ENCODE measurements at places on chromosomes 13 and 19.

DNA sequence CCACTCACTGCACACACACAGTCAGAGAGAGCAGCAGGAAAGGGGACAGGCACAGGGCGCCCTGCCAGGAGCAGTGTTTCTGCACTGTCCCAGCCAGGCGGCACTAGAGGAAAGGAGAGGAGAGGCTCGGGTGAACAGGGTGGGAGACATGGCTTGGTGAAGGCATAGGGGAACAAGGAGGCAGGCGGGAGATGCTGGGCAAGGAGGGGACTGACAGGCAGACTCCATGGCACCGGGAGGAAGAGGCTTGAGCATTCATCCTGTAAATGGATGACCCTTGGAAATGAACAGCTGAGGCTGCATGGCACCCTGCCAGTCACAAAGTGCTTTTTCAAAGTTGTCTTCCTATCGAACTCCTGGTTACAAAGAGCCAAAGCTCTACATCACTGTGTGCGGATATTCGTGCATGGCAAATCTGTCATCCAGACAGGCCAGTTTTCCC is 22.4 kb downstream of the MED26 start:
- DNase-seq, result no peak

GRCh38 chr13:79229761-79230160 is 176.3 kb downstream of the RBM26 start:
- DNase-seq, result no peak

DNA sequence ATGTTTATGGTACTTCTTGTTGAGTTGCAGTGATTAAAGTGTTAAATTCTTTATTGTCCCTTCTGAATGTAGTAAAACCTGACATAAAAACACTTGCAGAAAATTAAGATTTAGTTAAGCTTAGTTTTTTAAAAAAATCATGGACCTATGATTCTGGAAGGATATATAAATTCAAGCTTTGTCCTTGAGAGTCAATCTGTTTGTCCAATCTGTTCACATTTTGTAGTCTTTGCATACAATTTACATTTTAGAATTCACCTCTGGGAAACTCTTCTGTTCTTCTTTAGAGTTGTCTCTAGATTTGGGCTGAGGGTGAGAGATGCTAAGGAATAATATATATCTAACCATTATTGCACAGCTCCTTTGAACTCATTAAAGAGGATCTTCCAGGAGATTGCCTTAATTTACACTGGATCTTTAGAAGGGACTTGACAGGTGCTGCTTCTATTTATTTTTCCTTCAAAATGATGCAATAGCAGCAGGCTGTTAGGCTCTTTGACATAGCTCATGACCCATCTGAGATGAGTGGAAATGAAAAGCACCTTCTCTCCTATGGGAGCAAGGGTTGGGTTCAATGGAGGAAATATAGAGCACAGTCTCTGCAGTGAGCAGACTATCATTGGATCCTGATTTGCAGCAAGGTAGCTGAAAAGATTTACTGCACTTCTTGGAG is 433.9 kb downstream of the GPC6 start:
- no peak for DNase-seq

DNA sequence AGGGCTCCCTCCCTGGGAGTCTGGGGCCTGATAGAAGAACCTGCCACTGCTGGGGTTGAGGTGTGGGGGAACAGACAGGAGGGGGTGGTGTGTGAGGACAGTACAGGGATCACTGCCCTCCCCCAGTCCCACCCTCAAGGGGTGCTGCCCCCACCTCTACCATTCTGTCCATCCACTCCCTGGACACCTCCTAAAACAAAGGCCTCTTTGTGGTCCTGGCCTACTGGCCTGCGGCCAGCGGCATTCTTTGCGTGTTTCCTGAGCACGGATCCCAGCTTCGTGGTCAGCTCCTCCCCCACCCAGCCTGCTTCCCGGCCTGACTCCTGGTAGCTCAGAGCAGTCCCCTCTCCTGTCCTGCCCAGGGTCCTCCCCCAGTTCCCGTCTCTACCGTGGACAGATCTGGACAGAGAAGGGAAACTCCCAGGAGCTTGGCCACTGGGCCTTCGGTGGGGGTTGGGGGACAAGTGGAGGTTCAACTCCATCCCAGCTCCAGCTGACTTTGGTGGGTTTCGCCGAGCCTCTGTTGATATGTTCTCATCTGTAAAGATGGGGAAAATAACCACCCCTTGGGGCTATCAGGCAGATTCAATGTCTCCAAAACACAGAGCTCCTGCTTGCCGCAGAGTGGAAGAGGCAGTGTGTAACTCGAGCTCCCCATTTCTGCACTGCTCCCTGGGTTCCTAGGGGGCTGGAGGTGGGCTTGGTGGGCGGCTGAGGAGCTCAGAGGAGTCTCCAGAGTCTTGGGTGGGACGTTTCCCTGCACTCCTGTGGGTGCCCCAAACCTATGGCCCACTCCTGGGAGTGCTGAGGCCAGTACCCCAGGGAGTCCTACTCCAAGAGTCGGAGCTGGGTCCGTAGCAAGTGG is 48.7 kb downstream of the LYL1 start:
- peak; percentile 74 for DNase-seq

GRCh38 chr19:37669450-37669914 is 14.2 kb upstream of the ZFP30 start:
- no peak for DNase-seq

DNA sequence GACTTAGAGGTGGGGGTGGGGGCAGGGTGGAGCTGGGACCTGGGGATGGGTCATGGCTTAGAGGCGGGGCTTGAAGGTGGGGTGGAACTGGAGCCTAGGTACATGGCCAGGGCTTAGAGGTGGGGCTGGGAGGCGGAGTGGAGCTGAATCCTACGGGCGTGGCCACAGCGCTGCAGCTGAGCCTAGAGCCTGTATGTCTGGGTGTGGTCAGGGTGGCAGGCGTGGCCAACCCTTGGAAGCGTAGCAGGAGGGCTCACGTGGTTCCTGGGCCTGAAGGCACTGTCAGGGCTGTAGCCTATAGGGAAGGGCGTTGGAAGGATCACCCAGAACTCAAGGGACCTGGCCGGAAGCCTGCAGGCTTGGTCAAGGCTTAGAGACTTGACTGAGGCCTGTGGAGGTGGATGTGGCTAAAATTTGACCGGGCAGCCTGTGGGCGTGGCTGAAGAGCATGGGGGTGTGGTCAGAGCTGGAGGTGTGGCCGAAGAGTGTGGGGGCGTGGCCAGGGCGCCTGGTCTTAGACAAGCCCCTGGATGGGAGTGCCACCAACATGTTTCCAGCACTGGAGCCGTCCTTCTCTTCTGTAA is 24.3 kb downstream of the COLGALT1 start:
- DNase-seq, result no peak

DNA sequence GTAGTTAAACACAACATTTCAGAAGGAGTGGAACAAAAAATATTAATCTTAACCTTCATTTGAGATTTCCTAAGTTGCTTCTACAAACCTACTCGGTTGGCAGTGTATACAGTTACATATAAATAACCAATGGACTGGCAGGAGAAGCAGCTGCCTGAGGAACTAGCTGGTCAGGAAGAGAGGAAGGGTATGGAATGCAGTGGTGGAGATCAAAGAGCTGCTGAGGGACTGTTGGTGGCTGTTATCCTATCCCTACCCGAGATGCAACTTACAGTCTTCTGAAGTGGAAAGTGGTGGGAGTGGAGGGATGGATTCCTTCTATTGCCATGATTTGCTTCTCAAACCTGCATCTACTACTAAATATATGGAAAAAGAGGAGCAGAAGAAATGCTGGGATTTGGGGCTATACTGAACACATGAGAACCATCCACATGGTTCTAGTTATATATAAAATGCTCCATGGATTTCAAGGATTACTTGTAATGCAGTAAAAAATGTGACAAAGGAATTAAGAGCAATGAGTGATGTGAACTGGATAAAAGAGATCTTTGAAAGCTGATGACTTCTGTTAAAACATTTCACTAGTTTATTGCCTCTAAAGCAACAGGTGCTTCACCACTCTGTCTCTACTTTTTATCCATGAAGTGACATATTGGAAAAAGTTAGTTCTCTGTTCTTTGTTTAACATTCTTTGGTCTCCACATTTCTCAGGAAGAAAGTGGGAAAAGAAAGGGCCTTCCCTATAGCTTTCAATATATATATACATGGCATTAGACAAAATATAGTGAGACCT is 29.9 kb downstream of the MICU2 start:
- no peak for DNase-seq

DNA sequence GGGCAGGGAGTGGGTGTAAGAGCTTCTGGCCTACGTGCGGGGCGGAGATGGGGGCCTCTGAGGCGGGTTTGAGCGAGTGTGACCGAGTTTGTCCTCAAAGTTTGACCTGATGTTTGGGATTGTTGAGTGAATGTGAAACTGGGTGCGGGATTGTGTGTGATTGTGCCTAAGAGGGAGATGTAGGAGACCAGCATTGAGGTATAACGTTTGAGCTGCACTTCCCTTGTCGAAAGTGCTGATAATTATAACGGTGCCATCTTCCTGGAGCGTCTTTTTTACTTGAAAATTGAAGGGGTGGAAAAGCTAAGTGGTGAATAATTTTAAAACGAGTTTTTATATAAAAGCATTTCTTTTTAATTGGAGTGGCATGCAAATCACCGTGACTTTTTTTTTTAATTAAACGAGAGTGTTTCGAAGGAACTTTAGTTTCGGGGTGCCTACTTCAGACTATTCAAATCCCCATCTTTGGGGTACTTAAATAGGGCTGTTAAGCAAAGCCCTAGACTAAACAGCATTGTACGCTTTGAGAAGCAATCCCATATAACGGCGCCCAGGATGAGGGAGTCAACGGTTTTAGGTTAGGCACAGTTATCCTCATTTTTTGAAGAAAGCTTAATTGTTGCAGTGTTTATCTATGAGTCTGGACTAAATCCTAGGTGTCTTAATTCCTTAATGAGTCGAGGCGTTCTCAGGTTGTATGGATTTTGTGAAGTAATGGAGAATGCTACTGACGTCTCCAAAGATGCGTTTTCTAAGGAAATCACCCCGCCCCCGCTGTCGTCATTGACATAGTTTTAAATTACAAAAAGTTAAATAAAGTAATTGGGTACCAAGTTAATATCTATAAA is 594 bp downstream of the ZNF146 start:
- DNase-seq, result no peak

DNA sequence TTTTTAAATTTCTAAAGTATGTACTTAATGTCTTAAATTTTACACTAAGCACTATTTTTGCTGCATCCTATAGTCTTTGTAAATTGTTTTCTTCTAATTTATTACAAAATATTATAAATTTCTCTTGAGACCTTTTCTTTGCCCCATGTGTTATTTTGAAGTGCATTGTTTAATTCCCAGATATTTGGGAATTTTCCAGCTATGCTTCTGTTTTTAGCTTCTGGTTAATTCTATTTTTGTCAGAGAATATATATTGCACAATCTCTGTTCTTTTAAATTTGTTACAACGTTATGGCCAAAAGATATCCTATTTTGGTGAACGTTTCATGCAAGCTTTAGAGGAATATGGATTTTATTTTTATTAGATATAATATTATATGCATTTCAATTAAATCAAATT is 917.4 kb upstream of the MIR17HG start:
- no peak for DNase-seq

GRCh38 chr13:95643936-95644598 is 439 bp downstream of the DZIP1 start:
- peak; percentile 69 for DNase-seq

- DNase-seq, result no peak
Measured at GRCh38 chr19:2374808-2375207, 14.7 kb downstream of the TMPRSS9 start.
